ENCODE measurements at places on chromosomes 3 and 15. TPM values are rescaled to one million over a fixed set of nuclear protein-coding genes. Genes with fewer than 3 reads are reported as not detected.

The CDCP1 gene
- total RNA-seq, result 0.38 TPM

DNA sequence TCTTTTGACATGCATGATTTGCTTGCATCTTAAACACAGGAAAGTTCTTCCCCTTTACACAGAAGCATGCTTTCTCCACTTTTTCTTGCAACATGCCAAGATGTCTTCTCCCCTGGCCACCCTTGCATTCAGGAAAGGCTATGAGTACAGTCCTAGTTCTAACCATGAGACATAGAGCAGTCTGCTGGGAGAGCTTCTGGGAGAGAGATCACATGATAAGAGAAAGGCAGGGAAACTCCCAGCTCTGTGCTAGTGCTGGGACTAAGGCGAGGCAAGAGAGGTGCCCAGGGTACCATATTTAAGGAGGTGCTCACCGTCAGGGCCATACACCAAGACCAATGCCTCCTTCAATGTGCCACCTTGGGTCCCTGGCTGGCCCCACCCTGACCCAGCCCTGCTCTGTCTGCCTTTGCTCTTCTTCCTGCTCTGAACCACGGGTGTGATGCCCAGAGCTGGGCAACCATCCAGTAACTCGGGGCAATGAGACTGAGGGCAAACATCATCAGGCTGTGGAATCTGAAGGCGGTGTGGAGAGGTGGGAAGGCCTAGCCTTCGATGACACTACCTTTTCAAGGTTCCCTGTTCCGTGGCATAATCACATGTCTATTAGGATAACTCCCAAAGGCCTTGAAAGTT is 77.4 kb upstream of the PRR20G start:
- DNase-seq, result no peak

DNA sequence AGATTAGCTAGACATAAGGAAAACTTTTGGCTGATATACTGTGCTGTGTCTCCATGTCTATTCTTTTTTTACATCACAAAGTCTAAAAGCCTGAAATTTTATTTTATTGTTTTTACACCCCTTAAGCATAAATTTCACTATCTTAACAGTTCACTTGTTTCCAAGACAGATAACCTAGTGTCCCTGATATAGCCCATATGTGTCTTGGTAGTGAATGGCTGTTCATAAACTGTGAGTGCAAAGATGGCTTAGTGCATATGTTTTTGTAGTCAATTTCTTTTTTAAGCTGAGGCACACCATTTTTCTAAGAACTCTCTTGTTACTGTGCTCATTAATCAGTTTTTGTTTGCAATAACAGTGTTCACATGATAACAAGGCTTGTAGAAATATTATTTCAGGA is 381.1 kb downstream of the OXSM start:
- DNase-seq, result no peak

DNA sequence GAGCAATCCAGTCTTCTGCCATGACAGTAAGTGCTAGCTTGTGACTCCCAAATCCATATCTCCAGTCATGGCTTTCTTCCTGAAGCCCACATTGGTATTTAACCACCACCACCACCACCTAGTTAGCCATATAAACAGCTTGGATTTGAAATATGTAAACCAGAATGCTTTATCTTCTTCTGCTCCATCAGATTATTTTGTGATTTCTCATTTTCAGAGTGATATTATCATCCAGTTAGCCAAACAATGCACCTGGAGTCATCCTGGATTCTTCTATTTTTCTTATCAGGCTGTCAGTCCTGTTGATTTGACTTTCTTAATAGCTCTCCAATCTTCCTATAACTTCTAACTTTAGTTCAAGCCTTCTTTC is 124.3 kb upstream of the PTX3 start:
- no peak for DNase-seq

DNA sequence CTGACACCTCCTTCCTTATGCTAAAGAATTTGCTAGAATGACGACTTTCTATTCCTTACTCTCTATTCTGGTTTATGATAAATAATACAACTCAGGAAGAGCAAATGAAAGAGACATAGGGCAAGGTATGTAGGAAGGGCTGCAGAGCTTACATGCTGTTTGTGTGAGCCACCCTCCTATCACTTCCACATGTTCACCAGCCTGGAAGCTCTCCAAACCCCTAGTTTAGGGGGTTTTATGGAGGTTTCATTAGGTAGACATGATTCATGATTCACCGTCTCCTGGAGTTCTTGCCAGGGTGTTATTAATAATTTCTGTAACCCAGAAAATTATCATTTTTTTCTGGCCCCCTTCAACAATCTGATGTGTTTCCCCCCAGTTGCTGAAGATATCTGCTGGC is 172.1 kb upstream of the COL8A1 start:
- DNase-seq, result no peak

The CD200 gene
- 0.91 TPM for total RNA-seq

The CAMKV gene
- total RNA-seq, result not detected

DNA sequence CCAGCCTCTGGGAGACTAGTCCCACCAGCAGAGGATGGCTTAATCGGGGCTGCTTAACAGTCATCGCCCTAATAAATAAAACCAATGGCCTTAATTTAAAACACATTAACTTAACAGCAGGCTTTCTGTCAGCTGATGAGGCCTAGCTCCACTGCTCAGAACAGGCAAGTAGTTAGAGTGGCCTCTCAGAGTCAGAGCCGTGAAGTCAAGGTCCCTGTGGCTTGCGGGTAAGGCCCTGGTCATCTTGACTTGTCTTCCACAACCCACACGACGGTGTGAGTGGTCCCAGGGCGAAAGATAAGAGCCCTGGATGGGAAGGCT is 11.8 kb downstream of the XXYLT1 start:
- DNase-seq, result no peak

GRCh38 chr15:39761006-39761405 is 21.6 kb downstream of the FSIP1 start:
- DNase-seq, result no peak
